A172 (cell line): ENCODE measurements at places on chromosomes 16 and 17. TPM values are rescaled to one million over a fixed set of nuclear protein-coding genes. Genes with fewer than 3 reads are reported as not detected.

Gene CCDC154
- total RNA-seq = 0.03 and 0.26 TPM in 2 replicates

GRCh38 chr17:69246726-69247375 is 18.2 kb upstream of the ABCA10 start:
- DNase-seq = peak; percentile 54

Gene HSD17B1
- total RNA-seq = 1.3 and 1.6 TPM in 2 replicates

GRCh38 chr17:82154881-82155331 is 56.9 kb upstream of the FASN start:
- no peak for DNase-seq

DNA sequence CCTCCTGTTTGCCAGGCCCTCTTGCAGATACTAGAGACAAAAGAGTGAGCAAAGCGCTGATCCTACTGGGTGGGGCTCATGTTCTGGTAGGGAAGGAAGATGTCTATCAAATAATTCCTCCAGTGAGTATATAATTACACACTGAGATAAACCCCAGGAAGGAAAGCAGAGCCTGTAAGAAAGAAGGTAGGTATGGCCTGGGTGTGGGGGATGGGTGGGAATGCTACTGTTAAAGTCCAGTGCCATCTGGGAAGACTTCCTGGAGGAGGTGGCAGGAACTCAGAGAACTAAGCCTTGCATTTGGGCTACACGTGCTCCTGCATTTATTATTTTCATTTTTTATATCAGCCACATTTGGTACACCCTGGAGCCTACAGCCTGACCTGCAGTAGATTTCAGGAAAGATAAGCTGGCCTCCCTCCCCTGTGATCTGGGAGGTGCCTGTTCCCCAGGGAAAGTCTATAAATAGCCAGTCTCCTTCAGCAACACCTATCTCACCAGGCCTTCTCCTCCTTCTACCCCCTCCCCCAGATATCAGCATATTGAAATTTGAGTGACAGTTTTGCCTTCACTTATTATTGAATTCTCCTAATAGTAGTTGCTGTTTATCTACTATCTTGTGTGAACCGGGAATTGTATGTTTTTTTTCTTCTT is 11.5 kb downstream of the ATP2C2 start:
- no peak for DNase-seq

DNA sequence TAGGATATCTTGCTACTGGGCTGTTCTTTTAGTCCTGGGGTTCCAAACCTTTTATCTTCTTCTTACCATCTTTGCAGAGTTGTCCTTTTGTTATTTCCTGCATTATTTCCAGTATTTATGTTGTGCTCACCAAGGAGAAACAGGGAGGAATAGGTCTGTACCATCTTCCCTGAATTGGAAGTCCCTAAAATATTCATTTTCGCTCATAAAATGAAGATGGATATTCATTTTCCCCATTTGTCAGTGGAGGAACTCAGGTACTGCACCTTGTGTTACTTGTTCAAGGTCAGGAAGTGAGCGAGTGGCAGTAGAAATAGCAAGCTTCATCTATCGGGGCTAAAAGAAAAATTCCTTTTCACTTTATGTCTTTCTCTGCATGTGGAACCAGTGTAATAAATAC is 989.7 kb downstream of the CDH11 start:
- no peak for DNase-seq

DNA sequence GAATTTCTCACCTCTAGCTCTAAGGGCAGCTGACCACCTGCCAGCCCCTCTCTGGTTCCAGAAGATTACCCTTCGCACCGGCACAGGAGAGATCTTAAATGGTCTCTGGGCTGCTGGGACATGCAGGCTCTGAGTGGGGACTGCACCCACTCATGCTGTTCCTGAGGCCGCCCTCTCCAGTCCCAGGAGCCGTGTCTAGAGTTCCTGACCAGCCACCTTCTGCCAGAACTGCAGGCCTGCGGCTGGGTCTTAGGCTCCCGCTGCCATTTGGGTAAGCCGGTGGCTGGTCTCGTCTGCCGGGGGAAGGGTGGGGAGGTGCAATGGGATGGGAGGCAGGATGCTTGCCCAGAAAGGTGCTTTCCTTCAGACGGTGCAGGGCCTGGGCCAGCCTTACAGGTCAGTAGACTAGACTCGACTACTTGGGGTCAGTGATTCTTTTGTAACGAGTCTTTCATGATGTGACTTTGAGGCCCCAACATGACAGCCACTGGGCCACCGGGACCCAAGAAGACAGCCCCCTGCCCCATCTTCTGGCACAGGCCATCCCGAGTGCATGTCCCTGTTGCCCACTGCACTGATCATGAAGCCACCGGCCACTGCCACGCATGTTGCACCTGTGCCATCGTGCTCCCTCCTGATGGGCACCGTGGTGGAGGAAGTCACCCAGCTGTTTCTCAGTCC is 26.4 kb downstream of the B9D1 start:
- DNase-seq = no peak

Gene TAT
- not detected in 2 replicates for total RNA-seq

GRCh38 chr16:87374313-87374712 is 9.3 kb downstream of the FBXO31 start:
- no peak for DNase-seq

Gene TBC1D3E
- total RNA-seq = not detected in 2 replicates

Gene PLK1
- total RNA-seq = 56.0 and 62.7 TPM in 2 replicates

- DNase-seq = no peak
Measured at GRCh38 chr17:8448310-8448709, 12.6 kb downstream of the NDEL1 start.

DNA sequence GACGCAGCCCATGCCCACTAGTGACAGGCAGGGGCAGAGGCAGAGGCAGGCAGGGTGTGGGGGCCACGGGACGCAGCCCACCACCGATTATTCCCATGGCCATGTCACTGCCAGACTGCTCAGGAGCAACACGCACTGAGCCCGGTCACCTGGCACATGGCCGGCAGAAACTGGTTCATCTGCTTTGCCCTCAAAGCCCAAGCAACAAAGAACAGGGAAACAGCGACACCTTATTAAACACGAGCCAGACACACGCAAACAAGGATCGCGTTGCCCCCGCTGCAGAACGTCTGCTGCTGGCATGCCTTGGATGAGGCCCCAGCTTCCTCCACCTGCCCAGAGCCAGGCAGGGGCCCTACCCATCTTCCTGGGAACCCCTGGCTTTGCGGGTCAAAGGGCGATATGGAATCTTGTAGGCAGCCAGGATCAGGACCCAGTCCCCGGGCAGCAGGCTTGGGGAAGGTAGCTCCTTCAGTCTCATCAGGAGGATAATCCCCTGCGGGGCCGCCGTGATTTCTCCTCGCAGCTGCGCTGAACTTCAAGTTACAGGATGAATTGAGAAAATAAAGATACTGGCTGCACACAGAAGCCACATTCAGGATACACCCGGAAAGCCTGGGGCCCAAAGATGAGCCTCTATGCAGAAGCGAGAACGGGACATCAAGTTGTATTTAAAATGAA is 4.8 kb downstream of the TBC1D16 start:
- DNase-seq = no peak

DNA sequence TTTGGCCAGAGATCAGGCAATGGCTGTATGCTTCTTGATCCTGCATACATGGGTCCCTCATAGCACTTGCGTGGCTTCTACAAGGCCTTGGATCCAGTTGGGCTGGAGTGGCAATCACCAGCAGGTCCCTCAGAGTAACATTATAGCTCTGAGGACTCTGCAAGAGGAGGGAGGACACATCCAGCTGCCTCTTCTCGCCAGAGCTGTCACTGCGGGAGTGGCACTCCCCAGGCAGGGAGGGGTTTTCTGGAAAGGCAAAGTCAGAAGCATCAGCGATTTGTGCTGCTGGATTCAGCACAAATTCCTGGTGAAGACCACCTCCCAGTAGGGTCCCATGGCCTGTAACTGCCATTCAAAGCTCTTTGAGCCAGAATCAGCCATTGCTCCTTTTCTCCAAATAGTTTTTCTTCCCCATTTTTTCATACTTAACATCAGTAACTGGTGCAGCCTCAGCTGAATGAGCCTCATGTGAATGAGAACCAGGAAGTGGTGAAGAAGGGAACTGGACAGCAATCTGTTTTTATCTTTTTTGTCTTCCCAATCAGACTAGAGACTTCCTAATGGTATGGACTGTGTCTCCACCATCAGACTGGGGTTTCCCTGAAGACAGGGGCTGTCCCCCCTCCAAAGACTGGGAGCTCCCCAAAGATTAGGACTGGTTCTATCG is 40.6 kb upstream of the HOXB13 start:
- DNase-seq = no peak

DNA sequence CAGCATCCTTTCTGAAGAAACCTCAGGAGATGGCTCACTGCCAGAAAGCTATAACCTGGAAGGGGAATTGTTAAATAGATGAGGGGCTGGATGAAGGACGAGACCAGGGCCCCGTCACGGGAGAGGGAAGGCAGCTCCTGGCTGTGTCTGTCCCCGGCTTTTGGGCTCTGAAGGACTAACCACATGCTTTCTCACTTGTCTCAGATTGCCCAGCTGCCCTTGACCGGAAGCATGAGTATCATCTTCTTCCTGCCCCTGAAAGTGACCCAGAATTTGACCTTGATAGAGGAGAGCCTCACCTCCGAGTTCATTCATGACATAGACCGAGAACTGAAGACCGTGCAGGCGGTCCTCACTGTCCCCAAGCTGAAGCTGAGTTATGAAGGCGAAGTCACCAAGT is 14.5 kb downstream of the SERPINF1 start:
- DNase-seq = no peak

DNA sequence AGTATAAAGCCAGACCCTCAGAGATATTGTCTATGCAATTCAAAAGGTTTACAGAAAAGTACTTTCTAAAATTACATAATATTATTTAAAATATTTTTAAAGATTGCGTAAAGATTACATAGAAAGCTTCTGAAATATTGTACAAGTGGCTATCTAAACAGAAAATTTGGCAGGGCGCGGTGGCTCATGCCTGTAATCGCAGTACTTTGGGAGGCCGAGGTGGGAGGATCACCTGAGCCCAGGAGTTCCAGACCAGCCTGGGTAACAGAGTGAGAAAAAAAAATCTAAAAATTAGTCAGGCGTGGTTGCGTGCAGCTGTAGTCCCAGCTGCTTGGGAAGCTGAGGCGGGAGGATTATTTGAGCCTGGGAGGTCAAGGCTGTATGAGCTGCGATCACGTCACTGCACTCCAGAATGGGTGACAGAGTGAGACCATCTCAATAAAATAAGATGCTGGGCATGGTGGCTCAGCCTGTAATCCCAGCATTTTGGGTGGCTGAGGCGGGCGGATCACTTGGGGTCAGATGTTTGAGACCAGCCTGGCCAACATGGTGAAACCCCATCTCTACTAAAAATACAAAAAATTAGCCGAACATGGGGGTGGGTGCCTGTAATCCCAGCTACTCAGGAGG is 18.1 kb downstream of the UBN1 start:
- DNase-seq = no peak

DNA sequence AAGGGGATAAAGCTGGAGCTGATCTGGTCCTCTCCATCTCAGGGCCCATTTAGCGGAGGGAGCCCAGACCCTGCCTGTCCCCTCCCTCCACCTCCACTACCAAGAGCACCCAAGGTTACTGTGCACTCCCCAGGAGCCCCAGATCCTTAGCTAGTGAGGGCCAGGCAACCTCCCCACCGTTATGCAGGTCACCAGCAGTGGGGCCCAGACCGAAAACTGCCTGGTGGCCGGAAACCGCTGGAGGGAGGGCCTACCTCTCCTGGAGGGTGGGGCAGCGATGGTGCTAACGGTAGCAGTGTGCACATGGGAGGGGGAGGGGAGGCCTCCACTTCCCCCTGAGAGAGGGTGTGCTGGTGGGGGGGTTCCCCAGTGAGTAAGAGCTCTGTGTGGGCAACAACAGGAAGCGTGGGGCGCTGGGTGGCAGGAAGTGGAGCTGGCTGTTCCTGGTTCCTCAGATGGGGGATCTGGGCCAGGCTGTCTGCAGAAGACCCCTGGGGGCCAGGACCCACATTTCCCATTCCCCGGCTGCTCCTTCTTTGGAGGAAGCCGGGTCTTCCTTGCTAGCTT is 4.4 kb downstream of the FMNL1 start:
- DNase-seq = peak; percentile 88

Gene KRTAP16-1
- not detected in 2 replicates for total RNA-seq

DNA sequence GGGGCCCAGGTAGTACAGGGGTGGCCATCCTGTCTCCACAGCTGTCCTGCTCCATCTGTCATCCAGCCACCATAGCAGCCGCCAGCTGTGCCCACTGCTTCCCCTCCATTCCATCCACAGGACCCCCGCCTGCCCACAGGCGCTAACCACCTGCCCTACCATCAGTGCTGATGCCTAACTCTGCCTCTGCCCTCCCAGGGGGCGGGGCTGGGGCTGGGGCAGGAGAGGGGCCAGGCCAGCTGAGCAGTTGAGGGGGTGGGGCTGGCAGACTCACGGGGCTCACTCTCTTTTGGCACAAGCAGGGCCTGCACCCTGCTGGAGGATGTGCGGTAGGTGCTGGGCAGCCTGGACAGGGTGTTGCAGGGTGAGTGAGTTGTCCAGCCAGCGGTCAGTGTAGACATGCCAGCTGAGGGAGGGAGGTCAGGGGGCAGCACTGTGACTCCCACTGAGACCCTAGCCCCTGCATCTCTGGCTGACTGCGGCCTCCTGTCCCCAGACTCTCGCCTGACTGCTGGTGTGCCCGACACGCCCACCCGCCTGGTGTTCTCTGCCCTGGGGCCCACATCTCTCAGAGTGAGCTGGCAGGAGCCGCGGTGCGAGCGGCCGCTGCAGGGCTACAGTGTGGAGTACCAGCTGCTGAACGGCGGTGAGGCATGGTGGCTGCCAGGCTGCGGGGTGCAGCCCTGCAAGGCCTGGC is 9.6 kb downstream of the GALK1 start:
- DNase-seq = no peak

GRCh38 chr16:57994778-57995177 is 5.7 kb downstream of the ZNF319 start:
- peak; percentile 66 for DNase-seq

DNA sequence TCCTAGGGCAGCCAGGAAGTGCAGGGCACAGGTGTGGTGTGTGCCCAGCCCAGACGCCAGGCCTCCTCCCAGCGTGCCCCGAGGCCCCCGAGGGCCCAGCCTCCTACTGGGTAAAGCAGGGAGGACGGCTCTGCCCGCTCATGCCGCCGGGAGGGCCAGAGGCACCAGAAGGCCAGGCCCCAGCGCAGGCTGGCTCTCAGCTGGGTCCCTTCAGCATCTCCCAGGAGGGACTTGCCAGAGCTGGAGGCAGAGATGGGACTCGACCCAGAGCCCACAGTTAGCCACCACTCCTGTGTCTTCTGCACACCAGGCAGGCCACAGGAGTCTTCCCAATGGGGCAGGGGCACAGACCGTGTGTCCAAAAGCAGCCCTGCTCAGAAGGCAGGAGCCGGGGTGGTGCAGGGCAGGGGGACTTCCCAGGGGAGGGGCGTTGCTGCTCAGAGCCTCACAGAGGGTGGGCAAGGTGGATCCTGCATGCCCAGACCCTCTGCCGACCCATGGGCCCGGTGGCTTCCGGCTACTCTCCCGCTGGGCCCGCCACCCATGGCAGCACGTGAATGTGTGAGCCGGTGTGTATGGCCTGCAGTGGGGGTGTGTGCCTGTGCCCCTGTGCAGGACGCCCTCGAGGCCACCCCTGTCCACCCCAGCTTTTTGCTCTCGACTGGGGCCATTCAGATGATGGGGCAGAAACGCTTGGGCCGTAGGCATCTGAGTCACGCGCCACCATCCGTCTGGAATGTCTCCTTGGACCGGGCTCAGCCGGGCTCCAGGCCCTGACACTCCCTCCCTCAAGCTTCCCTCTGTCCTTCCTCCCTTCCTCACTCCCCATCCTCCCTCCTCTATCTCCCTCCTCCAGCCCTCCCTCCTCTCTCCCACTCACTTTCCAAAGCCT is 5.7 kb upstream of the ZNF469 start:
- DNase-seq = peak; percentile 67

Gene RTN4RL1
- total RNA-seq = 1.7 and 2.2 TPM in 2 replicates

- DNase-seq = peak; percentile 81
Measured at GRCh38 chr16:66250686-66251431, 115.6 kb upstream of the CDH5 start.

GRCh38 chr17:51860954-51861561 is 297.5 kb downstream of the CA10 start:
- DNase-seq = no peak
